ENCODE measurements at places on chromosomes 3 and 15. TPM values are rescaled to one million over a fixed set of nuclear protein-coding genes. Genes with fewer than 3 reads are reported as not detected.
A peak's percentile ranks its signal among the peaks of the same experiment; 100 is the strongest.

DNA sequence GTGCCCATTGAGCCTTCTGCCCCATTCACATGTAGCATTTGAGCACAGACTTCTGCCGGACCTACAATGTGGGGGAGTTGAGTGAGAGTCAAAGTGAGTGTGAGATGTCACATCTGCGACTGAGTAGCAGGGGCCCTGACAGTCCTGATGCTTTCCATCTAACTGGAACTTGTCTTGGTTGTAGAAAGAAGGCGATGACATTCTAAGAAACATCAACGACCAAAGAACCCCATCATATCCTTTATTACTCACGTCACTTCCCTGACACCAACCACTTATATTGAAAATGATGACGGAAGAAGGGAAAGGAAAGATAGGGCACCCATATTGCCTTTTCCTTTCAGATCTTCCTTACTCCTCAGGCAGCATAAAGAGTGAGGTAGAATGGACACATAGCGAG is 30.5 kb downstream of the SMAD3 start:
- H3K4me3 ChIP-seq, result no peak overlapping the region
- no peaks in the 10 kb centered on the region for H3K27me3 ChIP-seq
- H3K36me3 ChIP-seq, result peaks cover 6% of the 10 kb centered on the region

The INKA1 gene
- polyA plus RNA-seq, result 9.1 TPM

DNA sequence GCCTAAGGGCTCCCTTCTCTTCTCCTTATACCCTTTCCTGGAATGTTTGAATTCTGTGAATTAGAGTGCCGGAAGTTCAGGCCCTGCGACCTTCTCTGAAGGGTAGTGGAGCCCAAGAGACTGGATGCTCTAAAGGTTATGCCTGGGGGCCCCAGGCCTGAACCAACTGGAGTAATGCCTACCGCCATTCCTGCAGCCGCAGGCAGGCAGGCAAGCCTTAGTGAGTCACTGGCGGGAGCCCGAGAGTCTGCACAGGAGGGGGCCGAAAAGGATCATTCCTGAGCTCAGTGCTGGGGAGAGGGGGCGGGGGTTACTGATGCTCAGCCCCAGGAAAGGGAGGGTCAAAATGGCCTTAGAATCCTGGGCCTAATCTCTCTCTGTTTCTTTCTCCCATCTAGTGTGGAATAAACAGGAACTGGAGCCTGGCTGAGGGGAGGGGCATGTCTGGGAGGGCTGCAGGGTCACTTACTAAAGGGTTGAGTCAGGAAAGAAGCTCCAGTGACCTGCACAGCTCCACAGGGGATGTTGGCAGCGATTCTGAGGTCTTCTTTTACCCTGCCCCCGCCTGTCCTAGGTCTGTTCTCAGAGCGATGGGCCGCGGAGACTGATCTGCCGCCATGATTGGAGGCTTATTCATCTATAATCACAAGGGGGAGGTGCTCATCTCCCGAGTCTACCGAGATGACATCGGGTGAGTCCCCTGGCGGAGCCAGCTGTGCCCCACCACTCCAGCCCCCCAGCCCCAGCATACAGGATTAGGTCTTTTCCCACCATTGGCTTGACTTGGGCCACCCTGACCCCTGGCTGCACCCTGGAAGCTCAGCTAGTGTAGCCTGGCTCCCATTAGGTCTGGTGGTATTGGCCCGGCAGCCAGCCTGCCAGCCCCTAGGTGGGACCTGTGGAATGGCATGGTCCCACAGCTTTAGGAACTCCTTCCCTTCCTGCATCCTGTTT is 2.0 kb downstream of the AP2M1 start:
- DNase-seq, result peak; percentile 93
- H3K27ac ChIP-seq, result peak overlapping the region; percentile 95
- peak overlapping the region; percentile 92 for H3K4me3 ChIP-seq
- peaks cover 35% of the 10 kb centered on the region for H3K36me3 ChIP-seq

DNA sequence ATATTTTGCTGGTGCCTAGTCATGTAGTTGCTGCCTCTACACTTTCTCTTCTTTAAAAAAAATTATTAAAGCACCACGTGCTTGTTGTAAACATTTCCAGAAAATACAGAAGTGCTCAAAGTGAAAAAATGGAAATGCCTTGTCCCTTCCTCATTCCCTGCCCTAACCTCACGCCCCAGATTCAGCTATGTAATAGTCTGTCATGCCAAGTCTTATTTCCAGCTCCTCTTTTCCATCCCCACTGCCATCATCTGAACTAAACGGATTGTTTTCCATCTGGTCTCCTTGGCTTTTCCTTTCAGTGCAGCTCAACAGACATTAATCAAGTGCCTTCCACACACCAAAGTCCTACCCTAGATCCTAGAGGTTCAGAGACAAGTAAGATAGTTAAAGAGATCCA is 15.5 kb downstream of the ZNF774 start:
- H3K36me3 ChIP-seq, result no peaks in the 10 kb centered on the region
- no peaks in the 10 kb centered on the region for H3K4me1 ChIP-seq
- no peak overlapping the region for H3K27ac ChIP-seq
- no peaks in the 10 kb centered on the region for H3K27me3 ChIP-seq

The CFAP100 gene
- polyA plus RNA-seq, result 0.60 TPM

DNA sequence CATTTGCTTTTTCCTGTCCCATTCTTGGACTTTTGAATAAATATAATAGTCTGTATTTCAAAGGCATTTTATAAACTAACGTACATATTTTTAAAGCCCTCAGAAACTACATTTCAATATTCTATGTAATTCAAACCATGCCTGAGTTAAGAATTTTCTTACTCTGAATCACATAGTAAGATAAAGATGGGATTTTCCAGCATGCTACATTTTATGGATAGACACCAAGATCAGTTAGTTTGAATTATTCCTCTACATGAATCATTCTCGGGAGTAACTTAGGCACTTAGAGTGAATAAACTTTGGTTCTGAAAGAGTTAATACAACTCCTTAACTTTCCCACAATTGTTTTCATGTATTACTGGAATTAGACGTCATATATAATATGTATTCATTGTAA is 713.3 kb upstream of the CBLB start:
- no peaks in the 10 kb centered on the region for H3K4me1 ChIP-seq
- H3K27ac ChIP-seq, result no peak overlapping the region
- H3K27me3 ChIP-seq, result no peaks in the 10 kb centered on the region
- no peak overlapping the region for H3K4me3 ChIP-seq
- no peak for DNase-seq
- H3K36me3 ChIP-seq, result no peaks in the 10 kb centered on the region

DNA sequence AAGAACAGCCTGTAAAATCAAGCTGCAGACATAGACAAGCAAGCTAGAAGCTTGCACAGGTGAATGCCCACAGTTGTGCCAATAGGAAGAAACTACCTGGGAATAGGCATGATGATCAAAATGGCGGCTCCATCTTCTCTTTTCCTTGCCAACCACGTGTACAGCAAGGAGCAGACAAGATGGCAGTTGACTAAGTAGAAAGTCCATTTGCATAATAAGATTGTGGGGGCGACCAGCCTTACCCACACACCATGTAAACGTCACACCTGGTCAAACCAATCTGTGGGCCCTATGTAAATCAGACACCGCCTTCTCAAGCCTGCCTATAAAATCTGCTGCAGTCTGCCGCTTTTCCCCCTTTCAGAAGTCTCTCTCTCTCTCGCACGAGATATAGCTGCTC is 25.1 kb upstream of the ANKRD34C start:
- no peak overlapping the region for H3K4me3 ChIP-seq
- H3K4me1 ChIP-seq, result no peaks in the 10 kb centered on the region
- no peak for DNase-seq
- no peaks in the 10 kb centered on the region for H3K36me3 ChIP-seq

Data from kidney (tissue), 22 donors.